ENCODE measurements at places on chromosomes 13 and 19.

- DNase-seq: no peak
Measured at GRCh38 chr19:31408460-31409124, 59.4 kb upstream of the TSHZ3 start.

DNA sequence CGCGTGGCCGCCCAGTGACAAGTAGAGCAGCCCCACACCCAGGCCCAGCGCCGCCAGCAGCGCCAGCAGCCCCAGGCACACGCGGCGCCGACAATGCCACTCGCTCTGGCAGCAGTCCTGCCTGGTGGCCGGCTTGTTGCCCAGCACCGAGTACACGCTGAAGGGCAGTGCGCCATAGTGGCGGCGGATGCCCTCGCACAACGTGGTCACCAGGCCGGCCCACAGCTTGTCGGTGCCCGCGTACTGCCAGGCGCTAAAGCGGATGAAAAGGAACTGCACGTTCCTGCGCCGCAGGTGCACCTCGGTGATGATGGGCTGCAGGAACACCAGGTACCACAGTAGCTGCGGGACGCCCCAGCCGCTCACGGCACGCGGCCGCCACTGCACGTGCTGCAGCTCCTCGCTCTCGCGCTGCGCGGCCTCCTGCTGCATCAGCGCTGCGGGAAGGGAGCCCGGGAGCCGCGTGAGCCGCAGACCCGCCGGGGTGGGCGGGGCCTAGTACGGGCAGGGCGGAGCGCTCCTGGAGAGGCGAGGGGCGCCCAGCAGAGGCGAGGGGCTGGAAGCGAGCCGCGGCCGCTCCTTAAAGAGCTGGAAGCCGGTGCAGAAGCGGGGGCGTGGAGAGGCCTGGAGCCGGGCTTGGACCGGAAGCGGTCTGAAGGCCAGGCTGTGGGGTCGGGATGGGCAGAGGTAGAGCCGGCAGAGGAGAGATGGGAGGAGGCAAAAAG, 7.3 kb downstream of the NKPD1 start:
- DNase-seq: no peak

DNA sequence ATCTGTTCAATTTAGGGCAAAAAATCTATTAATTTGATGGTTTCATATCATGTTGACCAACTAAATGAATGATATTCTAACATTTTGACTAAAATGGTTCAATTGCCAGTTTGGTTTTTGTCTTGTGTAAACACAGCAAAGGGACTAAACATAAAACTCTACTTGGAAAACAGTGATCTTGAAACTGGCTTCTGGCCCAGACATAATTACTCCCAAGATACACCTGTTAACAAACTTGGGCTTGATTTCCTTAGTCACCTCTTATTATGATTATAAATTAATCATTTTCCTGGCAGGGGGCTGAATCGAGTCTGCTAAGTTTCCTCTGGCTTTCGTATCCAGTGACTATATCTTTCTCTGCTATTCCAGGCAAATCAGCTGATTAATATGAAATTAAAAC, 78.0 kb upstream of the OXGR1 start:
- DNase-seq: no peak

DNA sequence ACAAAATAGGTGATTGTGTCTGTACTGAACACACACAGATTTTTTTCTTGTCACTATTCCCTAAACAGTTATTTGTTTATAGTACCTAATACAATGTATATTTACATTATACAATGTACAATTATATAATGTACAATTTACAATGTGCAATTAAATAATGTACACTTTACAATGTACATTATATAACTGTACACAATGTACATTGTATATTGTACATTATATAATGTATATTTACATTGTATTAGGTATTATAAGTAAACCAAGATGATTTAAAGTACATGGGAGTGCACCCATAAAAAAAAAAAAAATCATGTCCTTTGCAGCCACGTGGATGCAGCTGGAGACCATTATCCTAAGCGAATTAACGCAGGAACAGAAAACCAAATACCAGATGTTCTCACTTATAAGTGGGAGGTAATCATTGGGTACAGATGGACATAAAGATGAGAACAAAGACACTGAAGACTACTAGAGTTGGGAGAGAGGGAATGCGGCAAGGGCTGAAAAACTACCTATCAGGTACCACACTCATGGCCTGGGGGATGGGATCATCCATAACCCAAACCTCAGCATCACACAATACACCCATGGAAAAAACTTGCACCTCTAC, 68.1 kb downstream of the ABCC4 start:
- no peak for DNase-seq

- DNase-seq: no peak
Measured at GRCh38 chr19:42269478-42270345, 660 bp downstream of the CIC start.

GRCh38 chr13:94778986-94779385, 66.6 kb upstream of the SOX21 start:
- no peak for DNase-seq
